ENCODE measurements at places on chromosomes 16 and 17. TPM values are rescaled to one million over a fixed set of nuclear protein-coding genes. Genes with fewer than 3 reads are reported as not detected.

DGKE gene
- 1.9 TPM for polyA plus RNA-seq

KRT39 gene
- polyA plus RNA-seq, result not detected

SNTB2 gene
- 8.8 TPM for polyA plus RNA-seq

TK2 gene
- 24.9 TPM for polyA plus RNA-seq

SLX4 gene
- 2.9 TPM for polyA plus RNA-seq
